Brain microvascular endothelial cell (primary cell): ENCODE measurements at places on chromosomes 6 and 20.

DNA sequence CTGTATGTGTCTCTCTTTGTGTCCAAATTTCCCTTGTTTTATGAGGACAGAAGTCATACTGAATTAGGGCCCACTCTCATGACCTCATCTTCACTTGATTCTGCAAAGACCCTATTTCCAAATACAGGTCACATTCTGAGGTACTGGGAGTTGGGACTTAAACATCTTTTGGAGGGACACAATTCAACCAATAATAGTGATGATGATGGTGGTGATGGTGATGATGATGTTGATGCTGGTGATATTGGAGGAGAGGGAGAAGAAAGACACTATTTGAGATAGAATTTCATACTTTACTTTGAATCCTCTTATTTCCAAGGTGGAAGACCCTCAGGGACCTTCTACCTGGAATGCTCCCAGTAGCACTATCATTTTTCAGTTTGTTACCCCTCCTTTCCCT lies 21.2 kb upstream of the KCNK5 start:
- DNase-seq: no peak

DNA sequence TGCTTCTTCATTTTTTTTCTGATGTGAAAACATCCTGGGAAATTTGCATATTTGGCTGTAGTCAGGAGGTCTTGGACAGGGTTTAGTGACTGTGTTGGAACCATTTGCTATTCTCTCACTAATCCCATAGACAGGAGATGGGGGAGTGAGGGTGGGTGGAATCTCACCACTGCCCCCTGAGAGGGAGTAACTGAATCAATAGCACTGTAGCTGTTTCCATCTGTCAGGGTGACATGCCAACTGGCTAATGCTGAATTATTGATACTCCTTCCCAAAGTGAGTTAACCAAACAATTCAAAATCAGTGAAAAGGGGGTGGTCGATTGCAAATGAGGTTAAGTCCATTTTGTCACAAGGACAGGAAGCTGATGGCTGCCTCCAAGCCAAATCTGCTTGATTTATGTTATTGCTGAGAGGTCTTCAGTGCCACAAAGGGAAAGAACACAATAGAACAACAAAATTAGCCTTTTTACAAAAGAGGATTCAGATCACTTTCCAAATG lies 55.1 kb upstream of the B3GAT2 start:
- DNase-seq: no peak

DNA sequence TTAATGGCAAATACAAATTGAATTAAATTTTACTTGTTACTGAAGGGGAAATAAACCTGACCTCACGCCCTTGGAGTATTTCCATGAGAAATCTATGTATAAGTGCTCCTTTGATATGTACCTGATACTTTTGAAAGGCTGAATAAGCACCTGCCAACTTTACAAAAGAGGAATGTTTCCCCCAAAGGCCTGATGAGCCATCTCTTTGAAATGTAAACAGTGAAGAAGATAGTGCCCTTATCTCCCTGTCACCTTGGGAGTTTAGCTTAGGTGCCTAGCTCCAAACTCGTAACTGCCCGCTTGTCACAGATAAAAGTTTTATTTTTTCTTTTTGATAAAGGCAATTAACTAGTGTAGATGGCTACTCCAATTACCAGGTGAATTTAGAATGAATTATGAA lies 1.1 kb upstream of the ZNF343 start:
- DNase-seq: no peak

- DNase-seq: no peak
These were observed 193.8 kb downstream of the PACRG start for GRCh38 chr6:162921510-162922040.

GRCh38 chr6:110421749-110422443 lies 6.5 kb upstream of the DDO start:
- no peak for DNase-seq

GRCh38 chr6:132142308-132142707 lies 191.1 kb upstream of the CCN2 start:
- no peak for DNase-seq

- no peak for DNase-seq
These were observed 127.9 kb upstream of the FOXO3 start for GRCh38 chr6:108432792-108433191.

GRCh38 chr6:11183761-11184362 lies 48.6 kb downstream of the NEDD9 start:
- no peak for DNase-seq

DNA sequence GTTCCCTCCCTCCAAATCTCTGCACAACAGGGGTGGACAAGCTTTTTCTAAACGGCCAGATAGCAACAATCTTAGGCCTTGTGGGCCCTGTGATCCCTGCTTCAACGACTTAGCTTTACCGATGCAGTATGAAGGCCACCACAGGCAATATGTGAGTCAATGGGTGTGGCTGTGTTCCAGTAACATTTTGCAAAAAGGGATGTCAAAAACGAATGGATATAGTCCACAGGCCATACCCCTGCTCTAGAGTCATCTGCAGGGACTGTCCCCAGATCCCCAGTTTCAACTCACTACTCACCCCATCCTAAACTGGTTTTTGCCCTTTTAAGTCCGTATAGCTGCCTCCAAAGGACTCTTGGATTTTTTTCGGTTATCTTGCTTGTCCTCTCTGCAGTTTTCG lies 34.4 kb downstream of the ECT2L start:
- DNase-seq: no peak

DNA sequence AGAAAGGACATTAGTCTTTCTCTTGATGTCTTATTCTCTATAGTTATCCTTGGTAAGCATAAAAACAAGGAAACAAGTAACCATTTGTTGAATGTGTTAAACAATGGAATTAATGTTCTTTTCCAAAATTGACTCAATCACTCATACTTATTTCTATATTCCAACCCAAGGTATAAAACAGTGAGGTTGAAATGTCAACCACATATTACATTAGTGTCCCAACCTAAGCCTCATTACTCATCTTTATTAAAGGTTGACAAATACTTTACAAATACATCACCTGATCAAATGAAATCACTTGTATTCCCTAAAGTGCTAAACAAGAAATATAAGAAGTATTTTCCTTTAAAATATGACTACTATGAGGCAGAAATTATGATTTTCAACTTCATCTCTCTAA lies 100.5 kb downstream of the ASCC3 start:
- DNase-seq: no peak

DNA sequence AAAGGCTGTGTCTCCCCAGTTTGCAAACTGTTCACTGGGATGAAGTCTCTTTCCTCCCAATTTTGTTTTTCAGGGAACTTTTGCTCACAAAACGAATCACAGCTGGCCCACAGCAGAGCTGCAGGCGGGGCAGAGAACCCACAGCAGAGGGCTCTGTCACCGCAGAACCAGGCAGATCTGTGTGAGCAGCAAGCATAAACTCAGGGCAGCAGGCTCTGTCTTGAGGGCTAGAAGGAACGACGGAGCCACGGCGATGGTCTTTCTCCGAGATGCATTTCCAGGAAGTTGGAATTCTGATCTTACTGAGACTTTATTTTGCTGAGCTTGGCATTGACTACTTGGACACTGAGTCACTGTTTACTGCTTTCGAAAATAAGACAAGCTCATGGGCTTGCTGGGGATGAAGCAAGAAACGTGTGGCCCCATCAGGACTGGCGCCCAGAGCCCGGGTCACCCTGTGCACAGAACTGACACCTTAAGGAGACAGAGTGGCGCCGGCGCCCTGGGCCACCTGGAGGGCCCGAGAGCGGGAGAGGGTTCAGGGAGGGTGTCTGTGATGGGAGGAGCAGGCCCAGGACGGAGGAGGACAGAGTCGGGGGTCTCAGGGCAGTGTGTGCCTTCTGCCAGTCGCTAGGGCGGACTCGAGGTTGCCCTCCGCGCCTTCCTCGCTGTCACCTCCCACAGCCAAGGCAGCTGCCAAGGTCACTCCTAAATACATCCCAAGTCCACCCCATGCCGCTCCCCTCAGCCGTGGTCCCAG lies 106.3 kb upstream of the NXT1 start:
- DNase-seq: no peak

DNA sequence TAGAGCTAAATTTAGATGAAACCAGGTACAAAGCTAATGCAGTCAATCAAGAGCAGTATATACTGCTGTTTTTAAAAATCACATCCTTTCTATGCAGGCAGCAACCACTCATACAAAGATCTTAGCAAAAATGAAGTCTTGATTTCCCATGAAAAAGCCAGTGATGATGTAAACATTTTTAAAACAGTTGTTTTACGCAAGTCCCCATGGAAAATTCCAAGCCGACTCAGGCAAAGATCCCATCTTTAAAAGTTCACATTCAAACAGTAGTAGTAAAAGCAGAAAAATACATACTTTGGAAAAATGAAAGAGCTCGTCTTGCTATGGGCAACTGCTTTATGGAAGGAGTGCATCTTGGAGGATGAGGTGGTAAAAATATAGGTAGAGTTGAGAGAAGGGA lies 84.0 kb downstream of the RCAN2 start:
- DNase-seq: no peak

DNA sequence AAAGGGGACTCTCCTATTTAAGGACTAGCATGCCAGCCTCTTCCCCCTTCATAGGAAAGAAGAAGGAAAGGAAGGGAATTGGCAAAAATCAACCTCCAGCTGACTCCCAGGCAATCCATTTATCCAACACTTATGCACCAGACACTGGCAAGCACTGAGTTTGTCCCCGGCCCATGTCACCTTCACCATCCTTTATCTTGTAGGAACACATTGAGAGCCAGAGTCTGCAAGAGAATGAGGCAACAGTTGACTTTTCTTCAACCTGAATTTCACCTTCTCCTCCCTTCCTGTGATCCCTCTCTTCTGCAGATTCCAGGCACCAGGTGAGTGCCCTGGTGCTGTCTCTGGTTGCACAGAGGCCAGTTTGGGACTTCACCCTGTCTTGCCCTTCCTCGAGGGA lies 264.3 kb upstream of the ECI2 start:
- DNase-seq: no peak

GRCh38 chr6:154797857-154798256 lies 64.6 kb downstream of the SCAF8 start:
- DNase-seq: no peak

DNA sequence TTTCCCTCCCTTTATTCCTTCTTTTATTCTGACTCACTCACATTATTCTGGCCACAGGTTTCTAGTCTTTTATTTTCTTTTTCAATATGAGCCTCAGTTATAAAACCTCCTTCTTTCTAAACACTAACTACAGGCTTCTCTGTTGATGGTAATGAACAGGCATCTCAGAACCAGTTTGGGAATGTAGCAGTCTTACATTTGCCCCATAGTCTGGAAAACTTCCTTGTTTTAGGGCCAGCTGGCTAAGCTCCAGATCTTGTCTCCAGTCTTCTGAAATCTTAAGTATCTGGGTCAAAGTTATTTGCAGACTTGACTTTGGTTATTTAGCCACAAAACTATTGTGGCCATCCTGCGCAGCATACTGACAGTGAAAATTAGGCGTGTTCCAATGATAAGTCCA lies 97.0 kb upstream of the MAN1A1 start:
- DNase-seq: peak; percentile 63

- DNase-seq: no peak
These were observed 182.3 kb downstream of the DTNBP1 start for GRCh38 chr6:15480525-15480924.

GRCh38 chr20:15807271-15807670 lies 766.0 kb downstream of the KIF16B start:
- no peak for DNase-seq

- DNase-seq: no peak
These were observed 94.5 kb upstream of the BTN3A2 start for GRCh38 chr6:26270486-26270861.

GRCh38 chr6:76634695-76635094 lies 562.2 kb upstream of the IMPG1 start:
- no peak for DNase-seq

DNA sequence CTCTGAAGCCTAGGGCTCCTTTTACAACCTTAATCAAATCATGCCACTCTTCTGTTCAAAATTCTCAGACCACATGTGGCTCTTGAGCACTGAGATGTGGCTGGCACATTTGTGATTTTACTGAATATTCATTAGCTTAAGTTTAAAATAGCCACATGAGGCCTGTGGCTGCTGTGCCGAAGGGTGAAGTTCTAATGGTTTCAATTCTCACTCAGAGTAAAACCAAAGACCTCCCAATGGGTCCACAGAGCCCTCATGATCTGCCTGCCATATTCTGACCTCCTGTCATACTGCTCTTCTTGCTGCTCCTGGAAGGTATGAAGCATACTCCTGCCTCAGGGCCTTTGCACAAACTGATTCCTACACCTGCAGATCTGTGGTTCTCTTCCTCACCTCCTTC lies 7.8 kb upstream of the CST3 start:
- no peak for DNase-seq

DNA sequence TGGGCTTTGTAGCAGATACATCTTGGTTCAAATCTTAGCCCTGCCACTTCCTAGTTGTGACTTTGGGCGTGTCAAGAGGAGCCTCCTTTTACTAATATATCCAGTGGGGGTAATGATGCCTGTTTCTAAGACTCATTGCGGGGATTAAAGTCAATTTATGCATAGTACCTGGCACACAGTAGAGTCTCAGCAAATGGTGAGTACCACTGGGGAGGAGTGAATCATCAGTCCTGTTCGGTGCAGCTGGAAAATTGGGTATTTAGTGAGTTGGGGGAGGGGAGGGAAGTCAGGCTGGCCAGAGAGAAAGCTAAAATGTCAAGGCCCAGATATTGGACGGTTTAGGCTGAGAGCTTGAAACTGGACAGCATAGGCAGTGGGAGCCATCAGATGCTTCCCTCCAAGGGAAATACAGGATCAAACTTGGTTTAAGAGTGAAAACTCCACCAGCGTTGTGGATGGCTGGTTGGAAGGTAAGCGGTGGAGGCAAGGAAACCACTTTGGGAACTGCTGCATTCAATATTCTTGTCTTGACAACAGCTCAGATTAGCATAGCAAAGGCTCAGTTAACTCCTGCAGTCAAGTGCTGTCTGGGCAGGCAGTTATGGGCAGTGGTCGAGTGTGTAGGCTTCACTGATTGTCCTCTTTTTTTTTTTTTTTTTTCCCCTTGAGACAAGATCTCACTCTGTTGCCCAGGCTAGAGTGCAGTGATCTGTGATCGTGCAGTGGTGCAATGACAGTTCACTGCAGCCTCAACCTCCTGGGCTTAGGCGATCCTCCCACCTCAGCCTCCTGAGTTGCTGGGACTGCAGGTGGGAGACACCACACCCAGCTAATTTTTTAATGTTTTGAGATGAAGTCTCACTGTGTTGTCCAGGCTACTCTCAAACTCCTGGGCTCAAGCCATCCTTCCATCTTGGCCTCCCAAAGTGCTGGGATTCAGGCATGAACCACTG lies 12.9 kb downstream of the PPP1R16B start:
- no peak for DNase-seq

GRCh38 chr20:52923123-52923937 lies 48.8 kb upstream of the TSHZ2 start:
- peak; percentile 6 for DNase-seq

DNA sequence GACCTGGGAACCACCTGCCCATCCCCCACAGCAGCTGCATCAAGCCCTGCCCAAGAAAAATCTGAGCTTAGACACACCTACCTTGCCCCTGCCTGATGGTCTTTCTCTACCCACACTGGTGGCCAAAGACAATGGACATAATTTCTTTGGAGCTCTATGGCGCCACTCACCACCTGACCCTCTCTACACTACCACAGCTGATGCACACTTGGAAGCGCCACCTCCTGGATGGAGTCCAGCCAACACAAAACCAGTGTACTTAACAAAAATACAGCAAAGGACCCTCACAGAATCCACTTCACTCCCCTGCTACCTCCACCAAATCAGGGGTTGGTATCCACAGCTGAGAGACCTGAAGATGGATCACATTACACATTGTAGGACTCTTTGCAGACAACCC lies 39.7 kb upstream of the CLVS2 start:
- DNase-seq: no peak
